Bronchial smooth muscle cell (primary cell): ENCODE measurements at places on chromosomes 6 and 20. TPM values are rescaled to one million over a fixed set of nuclear protein-coding genes. Genes with fewer than 3 reads are reported as not detected.

PLTP gene
- 27.0 and 67.7 TPM in 2 replicates for total RNA-seq

LINC00237 gene
- total RNA-seq, result not detected in 2 replicates

RSPO4 gene
- total RNA-seq, result not detected in 2 replicates

EYS gene
- under 0.01 TPM in 1 of 2 replicates, not detected in the other for total RNA-seq

ARMH2 gene
- not detected in 2 replicates for total RNA-seq

GABRR1 gene
- not detected in 2 replicates for total RNA-seq

STX11 gene
- 0.32 TPM in 1 of 2 replicates, not detected in the other for total RNA-seq

C20orf144 gene
- under 0.01 and 0.16 TPM in 2 replicates for total RNA-seq

MYB gene
- total RNA-seq, result under 0.01 and 0.17 TPM in 2 replicates

RWDD2A gene
- total RNA-seq, result 3.0 and 3.8 TPM in 2 replicates

MOG gene
- total RNA-seq, result not detected in 2 replicates
